COR-L47 (cell line): ENCODE measurements at places on chromosomes 11 and 22.
A peak's percentile ranks its signal among the peaks of the same experiment; 100 is the strongest.

- DNase-seq, result no peak
Measured at GRCh38 chr11:73235236-73235786, 17.2 kb downstream of the P2RY2 start.

DNA sequence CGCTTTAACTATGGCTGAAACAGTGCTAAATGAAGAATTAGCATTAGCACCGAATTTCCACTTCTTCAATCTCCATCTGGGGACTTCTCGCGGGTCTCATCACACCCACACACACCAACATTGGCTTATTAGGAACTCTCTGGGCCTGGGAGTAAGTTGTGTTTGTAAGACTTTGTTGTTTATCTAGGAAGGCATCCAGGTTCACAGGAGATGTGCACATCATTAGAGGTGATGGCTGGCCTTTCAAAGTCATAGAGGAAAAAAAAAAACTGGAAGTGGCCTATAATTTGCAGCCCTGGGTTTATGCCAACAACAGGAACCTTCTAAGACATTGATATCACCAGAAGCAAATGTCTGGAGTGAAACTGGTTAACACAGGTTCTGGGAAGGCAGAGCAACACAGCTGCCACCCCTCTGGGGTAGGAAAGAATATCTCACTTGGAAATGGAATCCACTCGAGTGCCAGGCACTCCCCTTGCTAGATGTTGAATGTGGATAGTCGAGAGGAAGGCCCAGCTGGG is 84.5 kb downstream of the TRAF6 start:
- DNase-seq, result no peak

GRCh38 chr11:113551645-113552044 is 76.4 kb upstream of the DRD2 start:
- no peak for DNase-seq

GRCh38 chr11:20020198-20020597 is 140.1 kb downstream of the DBX1 start:
- DNase-seq, result no peak

GRCh38 chr11:30018495-30018894 is 1.7 kb upstream of the KCNA4 start:
- DNase-seq, result no peak

GRCh38 chr22:42856179-42856864 is 751 bp downstream of the ARFGAP3 start:
- DNase-seq, result peak; percentile 43

GRCh38 chr11:104422324-104422944 is 258.5 kb upstream of the PDGFD start:
- no peak for DNase-seq

- DNase-seq, result no peak
Measured at GRCh38 chr11:60018058-60018457, 1.1 kb downstream of the OOSP4B start.

GRCh38 chr11:126673319-126673718 is 317.8 kb downstream of the ST3GAL4 start:
- no peak for DNase-seq
